ENCODE measurements at places on chromosomes 1 and 21.

DNA sequence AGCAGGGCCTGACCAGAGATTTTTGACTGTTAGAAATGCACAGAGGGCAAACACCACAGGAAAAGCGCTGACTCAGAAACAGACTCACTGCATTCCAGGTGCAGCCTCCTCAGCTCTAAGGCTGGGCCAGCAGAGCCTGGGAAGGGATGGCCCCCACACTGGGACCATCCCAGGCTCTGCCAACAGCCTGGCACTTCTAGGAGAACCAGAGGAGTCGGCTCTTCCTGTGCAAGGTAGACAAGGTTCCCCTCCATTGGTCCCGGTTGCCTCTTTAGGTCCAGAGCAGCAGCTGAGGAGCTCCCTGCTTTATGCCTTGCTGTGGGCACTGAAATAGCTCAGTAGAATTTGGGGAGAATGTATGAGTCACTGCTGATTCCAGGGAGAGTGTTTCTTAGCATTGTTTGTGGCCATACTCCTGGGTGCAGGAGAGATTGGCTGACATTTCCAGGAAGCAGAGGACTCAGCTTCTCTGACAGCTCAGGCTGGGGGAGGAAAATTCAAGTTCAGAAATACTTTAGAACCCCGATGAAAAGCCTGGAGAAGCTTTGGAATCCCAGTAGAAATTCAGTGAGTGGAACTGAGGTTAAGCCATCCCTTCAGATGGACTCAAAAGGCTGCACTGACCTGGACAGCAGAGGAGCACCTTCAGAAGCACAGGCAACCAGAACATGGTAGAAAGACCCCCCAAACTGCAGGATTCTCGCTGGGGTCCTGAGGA, 19.7 kb downstream of the PRAMEF1 start:
- no peak for DNase-seq

GRCh38 chr1:2523891-2524609, 2.3 kb downstream of the PANK4 start:
- no peak for DNase-seq

- peak; percentile 38 for DNase-seq
Observed at GRCh38 chr1:248404024-248404423, 1.2 kb downstream of the OR2T1 start.

GRCh38 chr1:236518322-236518721, 5.5 kb upstream of the LGALS8 start:
- no peak for DNase-seq

- no peak for DNase-seq
Observed at GRCh38 chr1:204295671-204296070, 64.1 kb downstream of the PLEKHA6 start.
